Activated gamma-delta T cell treated with anti-CD3 and anti-CD28 coated beads, Interleukin-2, amount 50 U/mL, for 16 hours (primary cell): ENCODE measurements at places on chromosomes 3 and 15.

DNA sequence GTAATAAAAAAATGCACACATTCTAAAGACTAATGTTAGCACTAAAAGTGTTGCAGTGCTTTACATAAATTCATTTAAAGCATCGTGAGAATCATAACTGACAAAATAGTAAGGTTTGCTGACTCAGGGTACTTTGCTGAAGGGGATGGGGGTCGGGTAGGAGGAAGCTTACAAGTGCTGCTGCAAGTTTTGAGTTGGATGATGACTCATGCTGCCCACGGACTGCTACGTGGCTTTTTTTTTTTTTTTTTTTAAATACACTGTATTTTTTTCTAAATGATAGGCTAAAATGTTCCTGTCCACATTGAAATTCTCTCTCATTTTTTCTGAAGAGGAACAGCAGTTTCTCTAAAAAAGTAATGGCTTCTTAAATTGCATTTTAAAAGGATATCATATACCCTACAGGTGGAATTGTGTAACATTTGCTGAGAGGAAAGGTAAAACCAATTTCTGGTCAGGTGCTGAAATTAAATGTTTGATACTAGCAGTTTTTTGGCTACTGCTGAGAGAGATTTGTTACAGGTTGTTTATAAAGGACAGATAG, 2.2 kb downstream of the MAPK6 start:
- peak; percentile 58 for DNase-seq

GRCh38 chr15:79989682-79990081, 18.7 kb upstream of the BCL2A1 start:
- no peak for DNase-seq

DNA sequence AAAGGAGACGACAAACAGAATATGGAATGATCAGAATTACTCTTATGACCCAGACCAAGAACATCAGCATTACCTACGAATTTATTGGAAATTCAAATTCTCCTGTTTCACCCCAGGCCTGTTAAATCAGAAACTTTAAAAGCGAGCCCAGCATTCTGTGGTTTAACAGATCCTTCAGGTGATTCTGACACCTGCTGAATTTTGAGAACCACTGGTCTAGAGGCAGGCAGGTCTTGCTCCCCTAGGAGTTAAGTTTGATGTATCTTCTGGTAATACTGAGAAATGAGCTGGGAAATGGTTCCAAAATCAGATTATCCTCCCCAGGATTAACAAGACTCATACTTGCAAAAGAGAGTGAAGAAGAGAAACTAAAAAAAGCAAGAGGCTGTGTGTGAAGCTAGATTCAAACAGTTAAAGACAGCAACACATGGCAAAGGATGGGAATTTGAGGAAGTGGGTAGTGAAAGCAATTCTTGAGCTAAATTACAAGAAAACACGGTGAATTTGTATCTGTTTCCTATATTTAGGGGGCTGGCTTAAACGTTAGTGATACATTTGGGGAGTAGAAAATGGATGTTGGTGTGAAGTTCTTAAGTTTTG, 66.0 kb downstream of the FLNB start:
- DNase-seq, result no peak

DNA sequence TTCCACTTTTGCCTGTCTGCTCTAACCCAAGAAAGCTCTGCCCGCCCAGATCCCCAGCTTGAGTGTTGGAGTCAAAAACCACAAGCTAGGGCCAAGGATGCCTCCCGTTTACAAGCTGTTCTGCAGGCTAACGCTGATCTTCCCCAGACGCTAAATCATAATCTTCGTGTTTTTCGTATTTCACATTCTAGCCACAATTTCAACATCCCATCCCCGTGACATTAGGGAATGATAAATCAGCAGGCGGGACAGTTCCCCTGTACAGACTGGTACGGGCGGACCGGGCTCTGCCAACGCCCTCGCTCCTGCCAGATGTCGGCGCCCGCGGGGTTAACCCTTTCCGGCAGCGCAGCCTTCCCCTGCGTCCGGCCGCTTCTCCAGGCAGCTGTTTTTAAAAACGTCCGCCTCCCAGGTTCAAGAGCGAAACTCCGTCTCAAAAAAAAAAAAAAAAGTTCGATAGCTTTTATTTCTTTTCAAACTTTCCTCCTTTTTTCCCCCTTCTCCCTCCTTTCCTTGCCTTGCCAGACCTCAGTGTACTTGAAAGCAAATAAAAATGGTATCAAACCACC, 81.0 kb upstream of the BNC1 start:
- DNase-seq, result no peak
